Hematopoietic multipotent progenitor cell (in vitro differentiated cells): ENCODE measurements at places on chromosomes 1 and 21.

DNA sequence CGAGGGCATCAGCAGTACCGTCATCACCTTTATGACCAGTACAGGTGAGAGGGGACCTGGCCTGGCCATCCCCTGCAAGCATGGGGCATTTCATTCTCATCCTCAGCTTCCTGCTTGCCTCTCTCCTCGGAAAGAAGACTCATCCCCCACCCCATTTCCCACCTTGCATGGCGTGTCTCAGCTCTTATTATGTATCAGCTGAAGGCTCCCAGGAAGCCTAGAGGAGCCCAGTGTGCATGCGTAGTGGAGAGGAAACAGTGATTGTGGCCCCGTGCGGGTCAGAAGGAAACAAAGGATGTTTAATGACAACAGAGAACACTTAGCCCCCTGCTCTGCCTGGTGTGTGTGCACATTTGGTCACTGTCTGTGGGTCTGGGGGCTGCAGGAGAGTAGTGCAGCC lies 40.3 kb upstream of the CNTN2 start:
- DNase-seq = no peak

DNA sequence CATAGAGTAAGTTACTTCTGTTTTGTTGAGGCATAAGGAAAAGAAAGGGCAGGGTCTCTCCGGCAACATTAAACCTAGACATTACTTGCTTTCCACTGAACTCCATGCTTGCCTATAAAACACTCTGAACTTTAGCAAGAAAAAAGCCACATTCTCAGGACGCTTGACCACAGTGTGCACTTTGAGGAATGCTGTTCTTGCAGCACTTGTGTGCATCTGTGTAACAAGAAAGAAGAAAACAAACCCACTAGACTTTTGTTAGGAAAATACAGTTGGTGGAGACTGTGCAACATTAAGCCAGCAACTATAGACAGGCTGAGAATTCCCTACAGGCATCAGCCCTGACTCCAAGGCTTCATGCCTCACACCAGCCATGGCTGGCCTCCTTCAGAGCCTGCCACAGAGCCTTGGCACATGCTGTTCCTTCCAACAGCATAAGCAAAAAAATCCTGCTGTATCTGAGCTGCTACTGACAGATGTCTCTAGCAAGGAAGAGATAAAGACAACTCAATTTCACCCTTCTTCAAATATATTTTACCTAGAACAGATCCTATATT lies 5.8 kb downstream of the PDZK1 start:
- DNase-seq = no peak

- no peak for DNase-seq
Measured at GRCh38 chr1:101308935-101309333, 72.1 kb downstream of the S1PR1 start.

- no peak for DNase-seq
Measured at GRCh38 chr1:215895893-215896292, 328.8 kb downstream of the KCTD3 start.

GRCh38 chr1:25197235-25197975 lies 34.9 kb downstream of the SYF2 start:
- DNase-seq = no peak

DNA sequence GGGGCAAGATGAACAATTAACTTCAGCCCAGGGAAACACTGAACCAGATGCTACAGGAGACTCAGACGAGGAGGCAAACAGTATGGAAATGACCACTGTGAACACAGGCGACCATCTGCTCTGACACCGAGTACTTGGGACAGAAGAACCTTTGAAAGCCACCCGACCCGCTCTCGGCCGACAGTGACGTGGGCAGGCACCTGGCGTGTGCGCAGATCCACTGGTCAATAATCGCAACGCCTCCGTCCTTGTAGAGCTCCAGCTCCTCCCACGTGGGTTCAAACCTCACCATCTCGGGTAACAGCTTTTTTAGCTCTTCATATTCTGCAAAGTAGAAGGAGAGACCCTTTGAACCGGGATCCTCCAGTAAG lies 20.3 kb downstream of the POFUT2 start:
- no peak for DNase-seq

DNA sequence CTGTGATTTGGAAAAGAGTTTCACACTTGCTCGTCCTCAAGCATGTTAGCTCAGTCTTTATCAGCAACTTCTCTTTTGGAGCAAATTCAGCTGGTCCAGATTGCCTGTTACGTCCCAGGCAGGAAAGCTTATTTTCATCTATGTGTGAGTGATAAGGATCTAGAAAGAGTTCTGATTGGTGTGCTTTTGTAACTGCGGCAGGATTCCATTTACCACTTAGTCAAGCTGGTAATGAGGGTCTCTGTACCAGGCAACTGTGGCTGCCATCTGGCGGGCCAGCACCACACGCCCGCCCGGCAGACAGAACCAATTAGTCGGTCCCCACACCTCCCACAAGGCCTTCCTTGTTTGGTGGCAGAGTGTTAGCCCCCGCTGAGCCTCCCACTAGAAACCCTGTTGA lies 21.0 kb downstream of the C1orf87 start:
- DNase-seq = no peak

DNA sequence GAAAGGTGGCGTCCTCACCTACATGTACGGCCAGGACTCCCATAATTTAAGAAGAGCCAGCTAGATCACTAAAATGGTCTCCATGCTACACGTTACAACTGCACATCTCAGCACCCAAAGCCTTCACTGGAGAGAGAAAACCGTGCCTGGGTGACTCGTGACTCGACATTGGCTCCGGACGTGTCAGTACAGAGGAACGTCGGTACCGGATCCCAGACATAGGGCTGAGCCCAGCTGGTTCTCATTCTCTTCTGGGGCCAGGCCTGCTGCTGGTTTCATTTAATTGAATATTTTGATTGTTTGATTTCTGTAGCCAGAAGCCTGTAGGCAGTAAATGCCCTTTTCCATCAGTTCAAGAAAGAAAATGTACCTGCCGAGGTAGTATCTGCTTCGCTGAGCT lies 93.1 kb downstream of the HHIPL2 start:
- DNase-seq = no peak

GRCh38 chr21:44024887-44025353 lies 12.8 kb downstream of the TRAPPC10 start:
- DNase-seq = no peak

- no peak for DNase-seq
Measured at GRCh38 chr1:55235722-55236121, 20.6 kb upstream of the USP24 start.

- no peak for DNase-seq
Measured at GRCh38 chr1:11527541-11528452, 48.8 kb downstream of the DISP3 start.

DNA sequence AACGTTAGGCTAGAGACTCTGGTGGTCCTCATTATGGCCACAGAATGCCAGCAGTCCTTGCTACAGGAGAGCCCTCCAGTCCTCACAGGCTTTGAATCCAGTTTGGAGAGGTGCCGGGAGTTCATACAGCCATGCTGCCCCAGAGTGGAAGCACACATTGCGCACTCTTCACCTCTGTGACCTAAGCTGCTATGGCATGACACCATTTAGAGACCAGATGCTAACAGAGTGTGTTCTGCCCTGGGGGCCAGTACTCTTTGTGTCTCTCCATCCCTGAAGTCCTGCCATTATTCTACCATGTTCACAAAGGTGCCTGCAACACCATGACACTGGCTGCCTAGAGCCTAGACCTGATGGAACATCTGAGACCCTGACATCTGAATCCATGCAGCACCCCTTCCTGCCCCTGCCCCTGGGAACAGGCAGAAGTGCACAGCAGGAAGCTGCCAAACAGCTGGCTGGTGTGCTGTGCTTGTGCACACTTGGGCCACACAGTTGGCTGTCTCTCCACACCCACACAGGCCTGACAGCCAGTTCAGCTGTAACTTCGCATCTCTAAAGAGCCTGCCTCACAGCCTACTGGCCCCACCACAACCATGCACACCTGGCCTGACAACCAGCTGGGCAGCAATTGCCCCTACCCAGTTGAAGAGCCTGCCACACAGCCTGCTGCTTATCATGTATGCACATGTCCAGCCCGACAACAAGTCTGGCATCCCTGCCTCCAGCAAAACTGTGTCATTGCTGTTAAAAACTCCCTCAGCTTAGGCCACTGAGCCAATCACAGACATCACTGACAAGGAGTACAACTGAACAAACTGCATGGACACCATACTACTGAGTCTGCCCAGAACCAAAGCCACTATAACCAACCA lies 49.1 kb downstream of the MCOLN2 start:
- no peak for DNase-seq

DNA sequence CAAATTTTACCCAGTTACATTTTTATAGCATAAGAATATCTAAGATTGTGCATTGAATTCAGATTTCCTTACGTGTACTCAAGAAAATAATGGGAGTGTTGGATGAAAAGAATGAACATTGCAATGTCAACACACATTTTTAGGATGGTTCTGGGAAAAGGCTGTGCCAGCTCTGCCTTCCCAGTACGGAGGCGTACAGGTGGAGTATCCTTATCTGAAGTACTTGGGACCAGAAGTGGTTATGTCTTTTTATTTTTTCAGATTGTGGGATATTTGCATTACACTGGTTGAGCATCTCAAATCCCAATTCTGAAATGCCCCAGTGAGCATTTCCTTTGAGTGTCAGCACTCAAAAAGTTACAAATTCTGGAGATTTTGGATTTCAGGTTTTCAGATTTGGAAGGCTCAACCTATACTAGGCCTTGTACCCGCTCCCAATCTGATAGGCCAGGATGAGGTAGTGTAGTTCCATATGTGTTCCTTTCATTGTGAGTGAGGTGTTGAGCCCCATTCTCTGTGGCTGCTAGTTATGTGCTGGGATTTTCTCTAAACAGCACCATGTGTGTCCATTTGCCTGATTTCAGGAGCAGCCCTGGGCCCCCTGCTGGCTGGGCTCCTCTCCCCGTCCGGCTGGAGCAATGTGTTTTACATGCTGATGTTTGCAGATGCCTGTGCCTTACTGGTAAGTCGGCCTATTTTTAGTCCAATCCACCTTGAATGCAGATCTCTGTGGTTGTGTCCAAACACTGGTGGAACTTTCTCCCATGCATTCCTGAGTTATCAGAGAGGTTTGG lies 60.8 kb downstream of the SLC37A1 start:
- no peak for DNase-seq

GRCh38 chr1:27136998-27137542 lies 17.9 kb downstream of the SLC9A1 start:
- peak; percentile 85 for DNase-seq

GRCh38 chr1:184075055-184076029 lies 23.8 kb downstream of the TSEN15 start:
- DNase-seq = no peak

GRCh38 chr1:67627906-67628305 lies 57.1 kb upstream of the GADD45A start:
- no peak for DNase-seq

DNA sequence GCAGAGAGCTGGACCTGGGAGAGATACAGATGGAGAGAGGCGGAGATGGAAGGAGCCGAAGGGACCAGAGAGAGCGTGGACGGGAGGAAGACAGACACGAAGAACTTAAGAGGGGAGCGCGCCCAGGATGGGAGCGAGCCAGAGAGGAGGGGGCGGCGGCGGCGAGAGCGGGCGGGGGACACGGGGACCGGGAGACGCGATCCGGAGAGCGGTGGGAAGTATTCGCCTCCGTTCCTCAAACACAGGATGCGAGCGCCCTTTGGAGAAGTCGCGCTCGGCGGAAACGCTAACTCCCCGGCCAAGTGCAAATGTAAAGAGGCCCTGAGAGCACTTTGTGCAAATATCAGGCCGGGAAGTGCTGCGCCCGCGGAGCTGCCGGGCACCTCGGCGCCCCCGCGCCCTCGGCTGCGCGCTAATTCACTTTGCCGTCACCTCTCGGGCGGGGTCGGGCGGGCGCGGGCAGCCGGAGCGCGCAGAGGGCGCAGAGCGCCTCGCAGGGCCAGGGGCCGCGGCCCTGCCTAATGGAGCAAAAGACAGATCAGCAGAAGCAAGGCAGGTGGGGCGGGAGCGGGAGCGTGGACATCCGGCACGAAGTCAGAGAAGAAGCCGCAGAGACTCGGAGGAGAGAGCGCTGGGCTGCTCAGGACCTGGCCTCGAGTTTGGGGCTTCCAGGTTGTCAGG lies 281.2 kb downstream of the RRAGC start:
- DNase-seq = no peak

DNA sequence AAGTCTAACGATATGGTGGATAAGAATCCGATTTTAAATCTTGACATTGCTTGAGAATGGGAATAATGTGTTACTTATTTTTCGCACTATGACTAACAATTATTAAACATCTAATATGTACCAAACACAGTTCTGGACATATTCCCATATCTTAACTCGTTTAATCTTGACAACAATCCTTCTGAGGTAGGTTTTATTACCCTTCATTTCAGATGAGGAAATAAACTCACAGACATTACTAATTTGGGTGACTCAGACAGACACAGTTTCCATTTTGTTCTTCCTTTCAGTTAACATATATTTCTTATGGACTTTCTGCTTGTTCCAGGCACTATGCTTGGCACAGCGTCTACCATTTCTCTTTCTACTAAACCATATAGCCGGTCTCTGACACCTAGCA lies 244.8 kb downstream of the SMYD3 start:
- no peak for DNase-seq

- DNase-seq = no peak
Measured at GRCh38 chr1:88746916-88747315, 62.8 kb downstream of the PKN2 start.

- peak; percentile 48 for DNase-seq
Measured at GRCh38 chr1:21703318-21703963, 34.3 kb upstream of the RAP1GAP start.

DNA sequence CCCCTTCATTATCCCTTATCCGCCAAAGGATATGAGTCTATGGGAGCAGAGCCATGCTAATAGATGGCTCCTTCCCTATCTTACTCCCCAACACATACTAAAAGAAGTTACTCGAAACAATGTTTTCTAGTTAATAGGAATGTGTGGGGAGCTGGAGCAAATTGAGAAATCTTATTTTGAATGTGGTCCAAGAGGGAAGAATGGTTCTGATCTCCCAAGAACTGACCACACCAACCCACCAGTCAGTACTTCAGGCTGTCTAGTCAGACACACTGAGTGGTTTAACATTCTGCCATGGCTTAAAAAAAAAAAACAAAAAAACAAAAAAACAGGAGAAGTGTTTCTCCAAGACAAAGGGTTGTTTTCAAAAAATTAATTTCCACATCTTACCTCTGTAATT lies 31.5 kb upstream of the DNASE2B start:
- DNase-seq = no peak

DNA sequence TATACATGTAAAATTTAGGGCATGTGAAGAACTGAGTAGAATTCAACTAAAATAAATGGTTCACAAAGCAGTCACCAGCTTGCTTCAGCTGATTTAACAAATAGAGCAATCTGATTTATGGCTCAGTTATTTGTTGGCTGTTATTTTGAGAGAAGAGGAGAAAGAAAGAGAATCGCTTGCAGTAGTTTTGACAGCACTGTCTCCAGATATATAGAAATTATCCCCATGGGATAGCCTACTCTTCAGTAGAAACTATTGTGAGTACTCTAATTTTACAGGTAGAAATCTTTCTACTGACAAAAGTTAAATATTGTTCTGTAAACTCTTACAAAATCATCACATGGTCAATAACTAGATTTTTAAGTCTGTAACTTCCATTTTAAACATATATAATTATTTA lies 1098.2 kb downstream of the MRPL39 start:
- DNase-seq = no peak

DNA sequence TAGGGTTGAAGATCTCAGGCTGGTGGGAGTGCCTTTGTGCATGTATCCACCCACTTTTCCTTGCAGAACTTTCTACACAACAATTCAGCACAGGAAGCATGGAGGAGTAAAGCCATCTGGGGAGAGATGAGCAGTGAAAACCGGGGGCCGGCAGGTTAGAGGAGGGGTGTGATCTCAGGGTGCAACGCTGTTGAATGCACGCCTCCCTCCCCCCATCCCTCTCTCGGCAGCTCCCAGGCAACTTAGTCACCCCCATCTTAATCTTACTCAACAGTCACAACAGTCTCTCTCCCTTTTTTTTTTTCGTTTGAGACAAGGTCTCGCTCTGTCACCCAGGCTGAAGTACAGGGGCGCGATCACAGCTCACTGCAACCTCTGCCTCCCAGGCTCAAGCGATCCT lies 16.6 kb upstream of the ABCG1 start:
- DNase-seq = no peak
